ENCODE measurements at places on chromosomes 4 and X.

GRCh38 chr4:52983563-52984303 lies 121.6 kb downstream of the RASL11B start:
- peak; percentile 25 for DNase-seq

DNA sequence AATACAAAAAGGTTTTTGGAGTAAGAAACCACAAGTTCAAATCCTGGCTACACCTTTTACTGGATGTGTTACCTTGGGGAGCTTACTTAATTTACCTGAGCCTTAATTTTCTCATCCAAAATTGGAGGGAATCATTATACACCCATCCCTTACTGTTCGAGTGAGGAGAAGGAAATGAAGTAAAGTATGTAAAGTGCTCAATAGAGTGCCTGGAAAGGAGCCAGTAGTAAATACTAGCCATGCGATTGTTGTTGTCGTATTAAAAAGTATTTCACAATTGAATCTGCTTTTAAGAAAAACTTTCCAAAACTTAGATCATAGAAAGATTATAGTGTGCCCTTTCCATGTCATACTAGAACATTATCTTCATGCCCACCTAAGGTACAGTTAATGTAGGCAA lies 124.5 kb downstream of the ATXN3L start:
- DNase-seq, result no peak

GRCh38 chrX:19361701-19362100 lies 18.0 kb downstream of the PDHA1 start:
- no peak for DNase-seq

GRCh38 chr4:54440394-54441136 lies 211.5 kb downstream of the PDGFRA start:
- no peak for DNase-seq

DNA sequence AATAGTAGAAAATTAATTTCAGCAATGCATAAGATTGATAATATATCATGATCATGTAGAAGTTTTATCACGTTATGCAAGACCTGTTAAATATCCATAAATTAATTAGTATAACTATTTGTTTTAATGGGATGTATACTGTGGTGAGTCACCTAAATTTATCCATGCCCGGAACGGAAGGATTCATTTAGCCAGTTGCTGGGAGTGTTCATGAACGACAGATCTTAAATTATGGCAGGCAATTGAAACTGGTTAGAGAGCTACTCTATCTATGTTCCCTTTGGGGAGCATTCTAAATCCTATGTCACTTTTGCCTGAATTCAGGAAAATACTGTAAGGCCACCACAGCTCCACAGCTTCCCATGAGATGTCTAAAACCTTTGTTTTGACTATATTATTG lies 1950.5 kb upstream of the AGA start:
- DNase-seq, result no peak

GRCh38 chrX:100407147-100407783 lies 2.8 kb downstream of the PCDH19 start:
- no peak for DNase-seq

GRCh38 chr4:54139332-54139731 lies 39.4 kb downstream of the GSX2 start:
- DNase-seq, result no peak

- no peak for DNase-seq
Observed at GRCh38 chr4:93960450-93960849, 131.9 kb downstream of the ATOH1 start.

- DNase-seq, result no peak
Observed at GRCh38 chr4:183870997-183871396, 34.1 kb upstream of the STOX2 start.
